ENCODE measurements at places on chromosomes 1 and 21. TPM values are rescaled to one million over a fixed set of nuclear protein-coding genes. Genes with fewer than 3 reads are reported as not detected.
A peak's percentile ranks its signal among the peaks of the same experiment; 100 is the strongest.

- H3K4me1 ChIP-seq, result no peaks in the 10 kb centered on the region
- no peak for DNase-seq
- H3K4me3 ChIP-seq, result no peak overlapping the region
- H3K27me3 ChIP-seq, result peaks cover 63% of the 10 kb centered on the region
- no peak overlapping the region for H3K27ac ChIP-seq
Observed at GRCh38 chr1:5833911-5834310, 158.3 kb downstream of the NPHP4 start.

DNA sequence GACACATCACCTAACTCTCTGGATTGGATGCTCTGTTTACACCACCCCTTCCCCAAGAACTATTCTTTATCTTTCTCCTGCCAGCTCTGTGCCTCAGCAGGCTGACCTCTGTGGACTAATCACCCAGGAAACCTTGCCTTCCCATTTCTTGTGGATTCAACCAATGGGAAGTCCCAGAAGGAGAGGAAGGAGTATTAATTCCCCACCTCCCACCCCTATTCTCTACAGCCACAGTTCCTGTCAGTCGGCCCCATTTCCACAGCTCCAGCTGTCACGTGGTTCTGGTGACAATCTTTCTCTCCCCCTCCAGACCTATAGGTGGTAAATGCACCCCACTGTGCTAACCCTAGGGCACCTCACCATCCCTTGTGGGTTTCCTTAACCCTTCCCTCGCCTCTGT, 46.8 kb upstream of the SSBP3 start:
- no peak overlapping the region for H3K4me3 ChIP-seq
- no peak for DNase-seq
- no peaks in the 10 kb centered on the region for H3K4me1 ChIP-seq
- no peaks in the 10 kb centered on the region for H3K27me3 ChIP-seq
- no peak overlapping the region for H3K27ac ChIP-seq
- no peaks in the 10 kb centered on the region for H3K36me3 ChIP-seq

- peak overlapping the region; percentile 61 for H3K27ac ChIP-seq
- H3K4me3 ChIP-seq, result no peak overlapping the region
- peaks cover 95% of the 10 kb centered on the region for H3K4me1 ChIP-seq
- no peak for DNase-seq
- no peaks in the 10 kb centered on the region for H3K27me3 ChIP-seq
Observed at GRCh38 chr1:208162903-208163302, 81.3 kb downstream of the PLXNA2 start.

DNA sequence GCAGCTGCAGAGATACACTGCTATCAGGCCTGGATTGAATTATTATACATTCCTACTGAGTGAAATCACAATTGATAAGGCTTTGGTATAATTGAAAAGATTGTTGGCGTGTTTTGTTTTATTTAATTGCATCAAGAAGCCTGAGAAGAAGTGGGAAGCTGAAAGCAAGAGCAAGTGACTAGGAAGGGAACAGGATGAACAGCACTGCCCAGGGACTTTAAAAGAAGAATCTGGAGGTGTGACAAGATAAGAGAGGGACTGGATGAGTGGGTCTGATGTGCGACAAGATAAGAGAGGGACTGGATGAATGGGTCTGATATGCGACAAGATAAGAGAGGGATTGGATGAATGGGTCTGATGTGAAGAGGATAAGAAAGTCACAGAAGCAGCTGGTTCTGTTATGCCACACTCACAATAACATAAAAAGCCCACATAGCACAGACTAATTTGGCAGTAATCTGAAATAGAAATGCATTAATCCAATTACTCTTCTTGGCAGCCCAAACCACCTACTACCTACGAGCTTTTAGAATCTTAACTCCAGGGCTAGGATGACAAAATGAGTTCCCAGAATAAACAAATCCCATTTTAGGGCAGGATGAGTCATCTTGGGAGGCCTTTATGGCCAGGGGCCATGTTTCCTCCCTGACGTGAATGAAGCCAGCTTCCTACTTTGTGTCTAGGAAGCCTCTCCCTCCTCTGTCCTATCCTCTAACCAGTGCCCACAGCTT, 129.7 kb downstream of the DUSP10 start:
- H3K4me3 ChIP-seq, result no peak overlapping the region
- no peaks in the 10 kb centered on the region for H3K4me1 ChIP-seq
- H3K27me3 ChIP-seq, result no peaks in the 10 kb centered on the region
- no peak for DNase-seq
- H3K36me3 ChIP-seq, result no peaks in the 10 kb centered on the region
- H3K27ac ChIP-seq, result no peak overlapping the region

DNA sequence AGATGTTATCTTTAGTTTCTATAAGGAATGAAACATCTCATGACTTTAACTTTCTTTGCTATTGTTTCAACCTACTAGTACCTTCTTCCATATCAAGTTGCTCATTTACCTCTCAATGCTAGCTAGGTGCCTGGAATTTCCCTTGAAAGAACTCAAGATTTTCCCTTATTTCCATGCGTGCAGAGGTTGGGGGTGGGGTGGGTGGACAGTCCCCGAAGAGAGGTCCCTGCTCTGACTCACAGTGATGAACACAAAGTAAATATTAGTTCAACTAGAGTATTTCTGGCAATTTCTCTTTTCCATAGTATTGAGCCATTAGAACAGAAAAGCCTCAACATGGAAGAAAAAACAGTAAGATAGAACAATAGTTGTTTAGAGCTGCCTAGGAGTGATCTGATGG, 239.0 kb upstream of the ZP4 start:
- no peak for DNase-seq
- H3K4me1 ChIP-seq, result no peaks in the 10 kb centered on the region
- H3K27me3 ChIP-seq, result no peaks in the 10 kb centered on the region
- no peak overlapping the region for H3K27ac ChIP-seq
- no peak overlapping the region for H3K4me3 ChIP-seq

DNA sequence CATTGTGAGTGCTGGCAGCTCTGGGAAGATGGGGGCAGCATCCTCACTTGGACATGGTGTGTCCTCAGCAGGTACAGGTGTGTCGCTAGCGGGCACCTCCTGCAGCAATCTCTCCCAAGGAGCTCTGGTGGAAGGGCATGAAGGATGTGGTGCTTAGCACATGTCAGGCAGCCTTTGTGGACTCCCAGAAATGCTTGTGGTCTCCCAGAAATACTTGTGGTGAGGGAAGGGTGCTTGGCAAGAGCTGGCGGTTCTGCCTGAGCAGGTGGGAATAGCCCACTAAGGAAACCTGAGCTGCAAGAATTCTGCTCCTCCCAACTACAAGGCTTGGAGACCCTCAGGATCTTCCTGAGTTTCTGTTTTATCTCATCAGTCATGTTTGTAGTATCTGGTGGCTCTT, 371.6 kb downstream of the PRDM2 start:
- H3K27ac ChIP-seq, result no peak overlapping the region
- H3K27me3 ChIP-seq, result no peaks in the 10 kb centered on the region
- H3K36me3 ChIP-seq, result no peaks in the 10 kb centered on the region
- H3K4me1 ChIP-seq, result no peaks in the 10 kb centered on the region

DNA sequence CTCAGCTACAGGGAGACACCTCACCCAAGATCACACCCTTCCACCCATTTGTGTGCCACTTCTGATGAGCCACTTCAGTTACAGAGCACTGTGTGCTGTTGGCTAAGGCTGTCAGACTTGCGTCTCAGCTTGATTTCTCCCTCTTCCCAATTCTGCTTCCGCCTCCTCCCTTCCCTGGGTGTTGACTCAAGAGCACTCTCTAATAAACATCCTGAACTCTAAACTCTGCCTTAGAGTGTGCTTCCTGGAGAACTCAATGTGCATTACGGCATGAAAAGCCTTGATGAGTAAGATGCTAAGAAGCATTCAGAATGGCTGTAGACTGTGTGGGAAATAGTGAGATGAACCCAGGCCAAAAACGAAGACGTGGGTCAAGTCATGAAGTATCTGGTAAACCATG, 54.9 kb upstream of the S1PR1 start:
- H3K27me3 ChIP-seq, result no peaks in the 10 kb centered on the region
- H3K36me3 ChIP-seq, result no peaks in the 10 kb centered on the region
- H3K4me1 ChIP-seq, result no peaks in the 10 kb centered on the region
- no peak overlapping the region for H3K4me3 ChIP-seq

DNA sequence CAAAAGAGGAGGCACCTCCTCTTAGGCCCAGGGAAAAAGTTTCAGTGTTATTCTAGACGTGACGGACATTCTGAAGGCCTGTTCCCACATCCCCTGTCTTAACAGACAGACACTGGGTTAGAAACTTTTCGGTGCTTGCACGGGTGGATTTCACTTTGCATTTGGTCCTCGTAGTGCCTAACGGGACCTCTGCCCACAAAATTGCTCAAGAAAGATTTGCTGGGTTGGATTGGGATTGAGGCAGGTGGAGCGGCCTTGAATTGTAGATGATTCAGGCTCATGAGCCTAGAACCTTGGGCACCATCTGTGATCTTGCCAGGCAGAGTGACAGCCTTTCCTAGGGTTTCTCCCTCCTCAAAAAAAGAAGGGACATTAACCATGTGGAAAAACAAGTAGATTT, 2.8 kb downstream of the PLA2G5 start:
- H3K27me3 ChIP-seq, result peaks cover 38% of the 10 kb centered on the region
- H3K4me3 ChIP-seq, result no peak overlapping the region
- no peaks in the 10 kb centered on the region for H3K36me3 ChIP-seq
- DNase-seq, result no peak
- H3K27ac ChIP-seq, result no peak overlapping the region
- H3K4me1 ChIP-seq, result no peaks in the 10 kb centered on the region

- no peaks in the 10 kb centered on the region for H3K27me3 ChIP-seq
- no peak overlapping the region for H3K27ac ChIP-seq
- no peaks in the 10 kb centered on the region for H3K36me3 ChIP-seq
- no peak for DNase-seq
Observed at GRCh38 chr1:50934838-50935237, 25.2 kb downstream of the FAF1 start.

DNA sequence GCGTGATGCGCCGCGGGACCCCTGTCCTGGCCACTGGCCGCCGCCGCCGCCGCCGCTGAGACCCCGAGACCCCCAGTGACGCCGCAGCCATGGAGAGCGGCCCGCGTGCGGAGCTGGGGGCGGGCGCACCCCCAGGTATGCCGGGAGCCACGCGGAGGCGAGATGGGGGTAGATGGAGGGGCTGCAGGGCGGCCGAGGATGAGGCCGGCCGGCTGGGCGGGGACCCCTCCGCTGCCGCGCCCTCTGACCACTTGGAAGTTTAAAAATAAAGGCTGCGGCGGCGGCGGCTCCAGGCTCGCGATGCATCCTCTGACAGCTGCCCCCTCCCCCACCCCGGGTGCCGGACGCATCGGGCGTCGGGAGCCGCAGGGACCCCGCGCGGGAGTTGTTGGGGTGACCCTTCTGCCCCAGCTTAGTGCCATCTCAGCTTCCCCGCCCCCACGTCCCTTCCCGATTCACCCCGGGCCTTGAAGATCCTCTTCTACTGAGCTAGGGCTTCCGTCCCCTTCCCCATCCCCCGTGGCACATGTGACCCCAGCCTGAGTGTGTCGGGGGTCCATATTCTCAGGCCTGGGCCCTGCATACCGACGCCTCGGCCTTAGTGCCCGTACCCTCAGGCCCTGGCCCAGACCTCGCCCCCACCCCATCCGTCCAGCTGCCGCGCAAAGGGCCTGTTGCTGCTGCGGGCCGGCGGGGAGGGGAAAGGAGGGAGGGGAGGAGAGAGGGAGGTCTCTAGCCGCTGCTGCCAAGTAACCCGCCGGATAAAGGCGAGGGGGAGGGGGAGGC, 562 bp downstream of the MAP7D1 start:
- no peaks in the 10 kb centered on the region for H3K27me3 ChIP-seq
- peak overlapping the region; percentile 89 for H3K4me3 ChIP-seq
- no peaks in the 10 kb centered on the region for H3K36me3 ChIP-seq
- peak overlapping the region; percentile 59 for H3K27ac ChIP-seq

DNA sequence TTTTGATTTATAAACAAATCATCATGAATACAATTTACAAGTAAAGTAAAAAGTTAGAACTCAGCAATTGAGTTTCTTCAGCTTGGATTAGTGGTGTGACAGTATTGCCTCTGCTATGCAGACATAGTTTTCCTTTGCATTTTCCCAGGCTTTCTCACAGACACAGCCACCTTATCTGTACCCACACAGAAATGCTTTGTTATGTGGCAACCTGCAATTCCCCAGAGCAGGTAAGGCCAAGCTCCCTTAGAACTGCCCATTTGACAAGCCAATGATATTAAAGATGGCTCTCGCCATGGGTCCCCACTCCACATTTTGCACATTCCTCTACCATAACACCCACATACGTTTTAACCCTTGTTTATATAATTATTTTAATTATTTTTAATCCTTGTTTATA, 14.2 kb downstream of the FMO5 start:
- peak overlapping the region; percentile 75 for H3K27ac ChIP-seq
- H3K27me3 ChIP-seq, result no peaks in the 10 kb centered on the region
- peaks cover 74% of the 10 kb centered on the region for H3K4me1 ChIP-seq

GRCh38 chr1:209883341-209883971, 54.6 kb upstream of the SYT14 start:
- H3K4me3 ChIP-seq, result no peak overlapping the region
- no peaks in the 10 kb centered on the region for H3K4me1 ChIP-seq
- H3K36me3 ChIP-seq, result no peaks in the 10 kb centered on the region
- no peaks in the 10 kb centered on the region for H3K27me3 ChIP-seq

DNA sequence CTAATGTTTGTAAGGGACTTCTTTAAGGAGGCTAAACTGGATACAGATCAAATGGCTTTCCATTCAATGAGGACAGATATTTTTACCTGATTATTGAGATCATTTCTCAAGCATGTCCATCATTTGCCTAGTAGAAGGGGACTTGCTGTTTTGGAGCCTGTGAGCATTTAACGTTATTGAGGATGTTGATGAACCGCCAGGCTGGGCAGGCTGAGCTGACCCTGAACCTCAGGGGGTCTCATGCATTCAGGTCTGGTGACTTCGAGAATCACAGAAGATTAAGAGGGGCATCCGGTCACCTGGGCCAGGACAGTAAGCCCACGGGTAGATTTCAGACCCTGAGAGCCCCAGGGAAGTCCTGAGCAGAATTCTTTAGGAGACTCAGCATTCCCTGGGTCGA, 63.1 kb downstream of the BACE2 start:
- no peaks in the 10 kb centered on the region for H3K36me3 ChIP-seq
- H3K4me1 ChIP-seq, result peaks cover 12% of the 10 kb centered on the region
- no peak overlapping the region for H3K27ac ChIP-seq
- H3K4me3 ChIP-seq, result no peak overlapping the region
- no peak for DNase-seq

GRCh38 chr21:27550287-27550686, 583.4 kb upstream of the ADAMTS5 start:
- no peaks in the 10 kb centered on the region for H3K4me1 ChIP-seq
- H3K27me3 ChIP-seq, result no peaks in the 10 kb centered on the region
- no peak for DNase-seq
- H3K4me3 ChIP-seq, result no peak overlapping the region
- no peaks in the 10 kb centered on the region for H3K36me3 ChIP-seq
- no peak overlapping the region for H3K27ac ChIP-seq

DNA sequence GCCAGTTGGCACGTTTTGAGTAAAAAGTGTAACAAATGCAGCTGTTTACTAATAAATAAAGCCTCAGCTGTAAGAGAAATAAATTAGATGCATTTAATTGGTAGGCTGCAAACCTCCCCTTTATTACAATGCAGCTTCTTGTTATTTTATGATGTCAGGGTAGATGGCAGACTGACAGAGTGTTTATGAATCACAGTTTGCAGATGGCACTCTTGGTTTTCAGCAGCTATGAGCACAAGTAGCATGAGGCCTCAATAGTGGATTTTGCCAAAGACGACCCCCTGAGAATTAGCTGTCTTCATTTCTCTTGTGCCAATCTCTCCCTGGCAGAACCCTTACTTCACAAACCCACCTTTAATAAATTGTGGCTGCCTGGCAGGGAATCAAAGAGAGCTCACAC, 161.2 kb upstream of the C1orf87 start:
- H3K27me3 ChIP-seq, result no peaks in the 10 kb centered on the region
- no peak overlapping the region for H3K27ac ChIP-seq
- no peak for DNase-seq
- no peaks in the 10 kb centered on the region for H3K36me3 ChIP-seq
- no peak overlapping the region for H3K4me3 ChIP-seq

The S100A5 gene
- total RNA-seq, result not detected

The CRNN gene
- total RNA-seq, result not detected

The RAP1A gene
- 28.6 TPM for total RNA-seq

The TMEM79 gene
- total RNA-seq, result 1.0 TPM

The SPRR1A gene
- not detected for total RNA-seq

The ADAMTS5 gene
- total RNA-seq, result not detected

The AJAP1 gene
- total RNA-seq, result not detected
